ENCODE measurements at places on chromosomes 4 and X.

GRCh38 chr4:38675146-38676121, 11.4 kb downstream of the KLF3 start:
- DNase-seq = peak; percentile 90

DNA sequence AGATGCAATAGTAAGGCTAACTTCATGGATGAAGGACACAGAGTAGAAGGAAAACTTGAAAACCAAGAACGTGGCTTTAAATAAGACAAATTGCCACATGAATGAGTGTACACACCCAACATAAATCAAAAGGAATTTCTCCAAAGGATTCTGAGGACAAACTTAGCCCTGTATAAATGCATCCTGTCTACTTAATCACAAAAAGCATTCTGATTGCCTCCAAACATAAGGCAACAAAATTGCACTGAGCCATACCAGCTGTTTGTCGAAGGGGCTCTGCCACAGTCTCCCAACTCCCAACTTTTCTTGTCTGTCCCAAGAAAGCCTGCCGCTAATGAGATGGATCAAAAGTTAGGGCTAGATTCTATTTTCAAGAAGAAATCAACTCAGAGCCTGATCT, 194.3 kb downstream of the SOWAHB start:
- DNase-seq = no peak

- no peak for DNase-seq
Observed at GRCh38 chr4:8790749-8791148, 80.9 kb downstream of the HMX1 start.

- DNase-seq = no peak
Observed at GRCh38 chr4:66246643-66247042, 576.4 kb upstream of the EPHA5 start.

DNA sequence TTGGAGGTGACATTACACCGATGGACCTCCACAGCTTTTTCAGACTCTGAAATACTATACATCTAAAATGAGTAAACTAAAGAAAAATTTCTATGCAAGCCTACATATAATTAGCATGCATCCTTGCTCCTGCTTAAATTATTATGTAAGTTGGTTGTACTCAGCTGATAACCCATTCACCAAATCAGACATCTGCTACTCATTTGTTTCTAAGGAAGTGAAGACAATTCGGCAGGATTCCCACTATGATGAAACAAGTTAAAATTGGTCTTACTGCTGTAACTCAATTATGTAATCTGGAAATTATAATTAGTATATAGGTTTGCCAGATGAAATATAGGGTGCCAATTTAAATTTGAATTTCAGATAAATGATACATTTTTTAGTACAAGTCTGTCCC, 59.5 kb upstream of the FGF13 start:
- DNase-seq = no peak

DNA sequence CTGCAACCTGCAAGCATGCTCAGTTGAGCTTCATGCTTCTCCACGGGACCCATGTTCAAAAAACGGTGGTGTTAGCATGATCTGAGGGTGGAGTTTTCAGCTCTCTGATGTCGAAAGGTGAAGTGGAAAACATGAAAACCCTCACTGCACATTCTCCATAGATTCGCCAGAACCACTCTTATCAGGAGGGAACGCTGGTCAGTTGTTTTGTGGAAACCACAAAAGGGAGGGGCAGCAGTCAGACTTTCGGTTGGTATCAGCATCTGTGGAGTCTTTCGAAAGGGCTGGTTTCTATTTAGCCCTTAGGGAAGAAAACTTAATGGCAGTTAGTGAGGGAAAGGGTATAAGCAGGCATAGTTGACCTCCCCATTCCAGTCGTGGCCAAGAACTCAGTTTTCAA, 12.6 kb downstream of the PPA2 start:
- DNase-seq = no peak

GRCh38 chr4:56958111-56958517, 19.3 kb downstream of the NOA1 start:
- DNase-seq = peak; percentile 89

DNA sequence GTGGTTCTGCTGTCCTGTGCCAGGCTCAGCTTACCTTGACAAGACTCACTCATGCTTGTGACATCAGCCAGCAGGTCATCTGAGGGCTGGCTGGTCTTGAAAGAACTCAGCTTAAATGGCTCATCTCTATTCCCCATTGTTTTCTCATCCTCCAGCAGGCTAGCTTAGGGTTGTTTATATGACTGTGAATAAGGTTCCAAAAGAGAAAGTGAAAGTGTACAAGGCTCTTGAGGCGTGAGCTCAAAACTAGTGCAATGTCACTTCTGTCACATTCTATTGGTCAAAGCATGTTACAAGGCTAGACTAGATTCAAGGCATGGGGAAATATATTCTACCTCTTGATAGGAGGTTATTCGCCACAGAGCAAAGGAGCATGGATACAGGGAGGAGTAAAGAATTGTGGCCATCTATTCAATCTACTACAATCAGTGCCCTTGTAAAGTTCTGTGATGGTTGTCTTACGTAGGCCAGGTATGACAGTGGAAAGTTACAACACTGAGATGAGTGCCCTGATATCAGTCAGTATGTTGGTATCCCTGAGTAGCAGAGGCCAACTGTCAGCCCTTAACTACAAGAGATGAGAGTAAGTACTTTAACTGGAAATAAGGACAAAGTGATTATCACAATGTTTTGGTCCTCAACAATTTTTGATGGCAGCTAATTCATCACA, 19.8 kb upstream of the TMLHE start:
- no peak for DNase-seq

- no peak for DNase-seq
Observed at GRCh38 chr4:118034053-118034785, at the start of gene NDST3. TSS of gene NDST3 (plus strand) at chr4:118034486. CDS start at chr4:118053911, 19,425 bp downstream.

GRCh38 chr4:139241086-139241783, 38.8 kb downstream of the MGARP start:
- DNase-seq = no peak

GRCh38 chr4:181418496-181418895, 824.7 kb upstream of the TENM3 start:
- no peak for DNase-seq

GRCh38 chrX:97026406-97026805, 142.7 kb downstream of the RPA4 start:
- DNase-seq = no peak

DNA sequence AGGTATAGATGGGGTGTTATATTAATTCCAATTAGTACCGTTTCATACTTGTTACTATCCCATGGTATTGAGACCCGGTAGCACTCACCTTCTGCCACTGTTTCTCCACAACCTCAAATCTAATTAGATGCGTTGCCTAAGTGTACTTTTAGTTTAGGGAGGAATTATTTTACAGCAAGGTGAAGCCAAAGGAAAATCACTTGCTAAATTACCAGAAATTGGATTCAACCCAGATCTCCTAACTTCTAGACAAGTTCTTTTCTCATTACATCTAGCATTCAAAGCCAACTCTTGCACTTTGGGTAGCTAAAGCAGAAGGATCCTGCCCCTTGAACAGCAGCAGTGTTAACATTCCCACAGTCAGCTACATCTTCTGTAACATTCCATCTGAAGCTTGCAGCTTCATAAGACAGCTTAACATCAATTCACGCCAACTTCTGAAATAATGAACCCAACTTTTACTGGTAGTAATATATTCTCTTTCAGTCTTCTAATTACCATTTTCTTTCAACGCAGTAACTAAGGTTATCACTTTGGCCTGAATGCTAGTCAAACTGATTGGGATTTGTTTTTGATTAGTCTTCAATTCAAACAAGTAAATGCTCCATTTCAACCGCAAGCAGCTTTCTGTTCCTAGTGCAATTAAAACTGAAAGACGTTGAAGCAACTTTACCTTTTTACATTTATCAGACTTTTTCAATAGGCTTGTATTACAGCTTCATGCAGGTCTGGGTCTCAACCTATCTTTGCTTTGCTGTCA, 934 bp upstream of the SEC31A start:
- DNase-seq = no peak

DNA sequence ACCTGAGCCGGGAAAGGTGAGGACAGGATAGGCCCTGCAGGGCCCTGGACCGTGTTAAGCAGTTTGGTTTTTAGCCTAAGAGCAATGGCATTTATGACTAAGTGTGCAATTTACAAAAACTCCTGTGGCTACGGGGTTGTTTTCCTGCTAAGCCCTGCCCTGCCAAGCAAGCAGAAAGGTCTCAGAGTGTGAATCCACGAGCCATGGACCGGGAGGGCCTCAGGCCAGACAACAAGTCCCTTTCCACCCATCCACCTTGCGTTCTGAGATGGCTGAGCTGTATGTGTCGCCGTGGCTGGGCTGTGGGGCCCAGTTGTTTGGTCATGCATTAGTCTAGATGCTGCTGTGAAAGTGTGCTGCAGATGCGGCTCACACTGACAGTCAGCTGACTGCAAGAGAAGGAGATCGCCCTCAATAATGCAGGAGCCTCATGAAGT, 33.9 kb upstream of the AFAP1 start:
- no peak for DNase-seq

DNA sequence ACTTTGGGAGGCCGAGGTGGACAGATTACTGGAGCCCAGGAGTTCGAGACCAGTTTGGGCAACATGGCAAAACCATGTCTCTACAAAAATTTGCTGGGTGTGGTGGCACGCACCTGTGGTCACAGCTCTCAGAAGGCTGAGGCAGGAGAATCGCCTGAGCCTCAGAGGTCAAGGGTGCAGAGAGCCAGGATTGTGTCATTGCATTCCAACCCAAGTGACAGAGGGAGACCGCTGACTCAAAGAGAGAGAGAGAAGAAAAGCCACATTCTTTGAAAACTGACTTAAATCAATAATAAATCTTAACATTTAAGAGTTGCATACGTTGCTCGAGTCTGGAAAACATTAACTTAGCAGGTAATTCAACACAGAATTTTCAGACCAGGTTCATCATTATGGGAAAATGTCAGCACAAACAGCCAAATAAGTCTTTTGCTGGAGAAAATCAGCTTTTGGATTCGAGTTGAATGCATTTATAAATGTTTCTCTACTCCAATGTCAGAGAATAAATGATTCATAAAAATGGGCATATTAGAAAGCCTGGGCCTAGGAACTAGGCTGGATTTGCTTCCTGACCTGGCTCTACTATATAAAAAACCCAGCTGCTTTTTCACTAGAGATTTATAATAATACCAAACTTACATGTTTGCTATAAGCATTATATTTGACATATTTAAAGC, 68.3 kb upstream of the RBPJ start:
- no peak for DNase-seq

- peak; percentile 100 for DNase-seq
Observed at GRCh38 chr4:113762186-113763028, 869 bp upstream of the CAMK2D start.

GRCh38 chr4:166481055-166481454, 608.0 kb downstream of the TLL1 start:
- DNase-seq = no peak

DNA sequence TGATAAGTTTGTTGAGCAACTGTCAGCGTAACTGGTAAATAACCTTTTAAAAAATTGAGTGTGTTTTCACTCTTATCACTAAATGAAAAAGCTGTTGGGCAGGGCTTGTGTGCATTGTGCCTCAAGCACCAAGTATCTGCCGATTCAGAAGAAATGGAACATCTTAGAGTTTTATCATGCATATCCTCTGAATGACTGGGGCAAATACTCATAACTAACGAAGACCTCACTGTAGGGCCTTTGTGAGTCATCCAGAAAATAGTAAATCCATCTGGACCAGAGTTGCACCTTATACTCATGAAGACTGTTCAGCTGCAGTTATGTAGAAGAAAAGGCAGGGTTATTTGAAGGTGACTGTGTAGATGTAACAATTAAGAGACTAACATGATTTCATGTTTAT, 222.1 kb downstream of the CAMK2D start:
- DNase-seq = no peak

GRCh38 chr4:40506492-40506891, 123.2 kb downstream of the RBM47 start:
- no peak for DNase-seq

GRCh38 chr4:164350061-164350460, 403.9 kb upstream of the SMIM31 start:
- DNase-seq = no peak

DNA sequence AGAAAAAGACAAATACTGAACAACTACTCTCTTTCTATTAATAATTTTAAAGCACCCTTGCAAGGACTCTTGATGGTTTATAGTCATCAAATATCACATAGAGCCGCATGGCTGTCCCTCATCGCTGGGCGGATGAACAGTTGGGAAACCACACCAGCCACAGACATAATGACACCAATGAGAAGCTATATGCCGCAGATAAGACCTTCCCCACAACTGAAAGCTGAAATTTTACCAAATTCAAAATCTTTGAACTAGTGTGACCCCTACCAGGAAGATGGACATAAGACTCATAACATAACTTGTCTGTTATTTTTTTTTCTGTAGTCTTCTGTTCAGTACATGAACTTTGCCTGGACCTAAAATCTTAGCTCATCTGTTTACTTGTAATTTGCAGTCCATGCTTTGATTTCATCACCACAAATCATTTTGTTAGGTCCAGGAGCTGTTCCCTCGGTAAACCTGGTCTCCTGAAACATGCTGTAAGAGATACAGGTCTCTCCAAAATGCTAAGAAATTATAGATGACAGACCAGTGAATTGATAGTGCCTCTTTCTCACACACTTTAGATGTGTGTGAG, 157.3 kb upstream of the RAPGEF2 start:
- DNase-seq = no peak

GRCh38 chr4:38985410-38986100, 46.7 kb downstream of the TMEM156 start:
- no peak for DNase-seq

DNA sequence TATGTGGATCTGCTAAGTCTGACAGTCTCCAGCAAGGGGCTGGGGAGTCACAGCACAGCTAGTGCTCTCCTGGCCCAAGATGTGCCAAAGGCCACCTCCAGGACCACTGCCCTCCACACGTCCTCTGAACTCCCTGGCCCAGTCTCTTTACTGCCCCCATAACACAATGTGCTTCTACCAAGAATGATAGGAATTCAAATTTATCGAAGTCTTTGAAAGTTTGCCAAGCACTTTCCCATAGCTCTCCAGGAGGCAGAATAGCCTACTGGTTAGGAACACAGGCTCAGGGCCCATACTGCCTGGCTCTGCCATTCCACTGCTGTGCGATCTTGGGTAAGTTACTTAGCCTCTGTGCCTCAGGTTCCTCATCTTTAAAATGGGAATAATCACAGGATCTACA, 86.7 kb downstream of the NHSL2 start:
- no peak for DNase-seq
